ENCODE measurements at places on chromosomes 11 and 22.

GRCh38 chr11:76263657-76264056, 57.4 kb upstream of the WNT11 start:
- no peak for DNase-seq

- no peak for DNase-seq
Measured at GRCh38 chr11:131371791-131372104, 1.3 kb downstream of the NTM start.

- no peak for DNase-seq
Measured at GRCh38 chr22:48347311-48347710, 1480.4 kb downstream of the BRD1 start.

DNA sequence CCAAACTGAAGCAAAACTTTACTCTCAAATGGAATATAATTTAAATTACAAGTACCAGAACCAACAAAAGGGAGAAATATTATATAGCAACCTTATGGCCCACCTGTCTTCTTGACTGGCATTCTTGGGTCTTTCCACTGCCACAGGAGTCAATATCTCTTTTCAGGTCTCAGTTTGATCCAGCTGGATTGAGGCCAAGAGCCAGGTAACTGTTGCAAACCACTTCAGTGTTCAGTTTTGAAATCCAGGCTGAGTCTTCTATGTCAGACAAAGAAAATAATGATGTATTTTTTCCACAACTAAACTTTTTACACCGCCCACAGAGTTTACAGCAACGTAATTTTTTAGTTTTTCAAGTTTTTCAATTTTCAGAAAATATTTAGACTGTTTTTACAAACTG, 648 bp downstream of the DLG2 start:
- DNase-seq: peak; percentile 11

DNA sequence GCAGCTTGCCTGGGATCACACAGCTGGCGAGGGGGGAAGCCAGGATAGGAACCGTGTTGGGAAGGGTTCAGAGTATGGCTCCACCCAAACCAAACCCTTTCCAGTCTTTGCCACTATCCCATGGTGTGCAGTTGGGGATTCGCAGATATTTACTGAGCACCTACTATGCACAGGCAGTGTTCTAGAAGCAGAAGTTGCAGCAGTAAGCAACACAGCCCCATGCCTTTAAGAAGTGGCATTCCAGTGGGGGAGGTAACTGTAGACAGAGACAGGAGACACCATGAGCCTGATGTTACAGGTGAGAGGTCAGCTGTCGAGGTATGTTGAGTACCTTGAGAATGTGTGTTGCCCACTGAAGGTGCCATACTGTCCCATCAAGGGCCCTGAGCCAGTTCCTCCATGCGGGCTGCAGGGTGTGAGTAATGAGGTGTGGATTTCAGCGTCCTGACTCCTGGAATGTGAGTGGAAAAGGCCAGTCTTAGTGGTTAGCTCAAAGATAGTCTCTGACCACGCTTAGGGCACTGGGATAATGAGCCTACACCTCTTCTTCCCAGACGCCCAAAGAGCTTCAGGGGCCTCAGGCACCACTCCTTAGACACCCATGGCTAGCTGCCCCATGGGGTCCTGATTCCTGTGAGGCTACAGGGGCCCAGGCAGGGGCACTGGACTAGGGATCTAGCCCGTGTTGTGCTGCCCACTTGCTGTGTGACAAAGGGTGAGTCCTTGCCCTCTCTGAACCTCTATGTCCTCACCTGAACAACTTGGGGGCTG, 71.8 kb upstream of the TP53I11 start:
- no peak for DNase-seq

DNA sequence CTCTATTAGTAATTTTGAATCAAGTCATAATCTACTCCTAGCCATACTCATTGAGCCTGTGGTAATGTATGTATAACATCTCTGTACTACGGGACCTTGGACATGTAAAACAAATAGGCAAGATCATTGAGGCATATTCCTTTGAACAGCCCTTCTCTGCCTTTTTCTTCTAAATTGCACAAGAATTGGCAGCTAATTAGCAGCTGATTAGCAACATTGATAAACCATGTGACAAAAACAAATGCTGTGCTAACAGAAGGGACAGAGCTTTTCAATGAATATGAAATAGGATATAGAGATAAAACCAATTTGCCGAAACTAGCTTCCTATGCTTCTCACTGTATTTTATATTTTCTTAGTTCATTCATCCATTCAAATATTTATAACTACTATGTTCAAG, 1474.2 kb downstream of the FAM181B start:
- DNase-seq: no peak
